ENCODE measurements at places on chromosomes 3 and 15.
A peak's percentile ranks its signal among the peaks of the same experiment; 100 is the strongest.

DNA sequence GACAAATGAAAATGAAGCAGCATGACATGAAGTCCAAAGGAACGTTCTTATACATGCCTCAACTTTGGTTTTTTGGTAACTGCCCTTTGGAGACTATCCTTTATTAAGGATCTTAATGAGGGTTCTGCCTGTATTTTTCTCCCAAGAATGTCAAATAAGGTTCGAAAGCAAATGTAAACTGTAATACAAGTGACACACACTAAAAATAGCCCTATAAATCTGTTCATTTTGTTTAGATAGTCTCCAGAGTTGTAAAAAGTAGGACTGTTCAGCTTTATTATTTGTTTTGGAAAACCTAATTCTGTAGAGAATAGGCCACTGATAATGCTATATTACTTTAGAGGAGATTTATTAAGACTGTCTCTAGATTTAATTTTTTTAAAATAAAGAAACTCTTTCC is 80.5 kb upstream of the CDIN1 start:
- DNase-seq, result no peak

DNA sequence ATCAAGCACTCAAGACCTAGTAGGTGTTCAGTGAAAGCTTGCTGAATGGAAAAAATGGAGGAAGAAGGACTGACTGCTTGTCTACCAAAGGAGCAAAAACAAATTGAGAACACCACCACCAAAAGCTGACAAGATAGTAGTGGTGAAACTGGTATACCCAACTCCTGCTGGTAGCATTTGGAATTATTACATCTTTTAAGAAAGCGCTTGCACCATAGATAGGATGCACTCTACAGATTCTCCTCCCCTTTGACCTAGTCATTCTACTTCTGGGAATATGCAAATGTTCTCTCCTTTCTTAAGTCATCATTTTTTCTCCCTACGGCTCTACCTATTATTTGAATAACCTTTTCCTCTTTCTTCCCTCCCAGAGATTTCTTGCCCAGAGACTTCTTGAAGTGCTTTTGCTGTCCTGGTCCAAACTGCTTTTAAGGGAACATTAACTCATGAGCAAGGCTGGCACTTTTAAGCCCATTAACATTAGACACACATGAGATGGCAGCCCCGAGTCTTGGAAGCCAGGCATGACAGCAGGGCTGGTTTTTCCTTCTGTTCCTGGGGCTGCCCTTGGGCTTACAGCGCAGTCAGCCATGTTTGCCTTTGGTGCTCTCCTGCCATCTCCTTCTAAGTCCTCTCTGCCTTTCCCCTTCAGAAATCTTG is 75.0 kb upstream of the TLE3 start:
- DNase-seq, result no peak

- DNase-seq, result no peak
Observed at GRCh38 chr3:22729981-22730380, 473.1 kb upstream of the UBE2E2 start.

DNA sequence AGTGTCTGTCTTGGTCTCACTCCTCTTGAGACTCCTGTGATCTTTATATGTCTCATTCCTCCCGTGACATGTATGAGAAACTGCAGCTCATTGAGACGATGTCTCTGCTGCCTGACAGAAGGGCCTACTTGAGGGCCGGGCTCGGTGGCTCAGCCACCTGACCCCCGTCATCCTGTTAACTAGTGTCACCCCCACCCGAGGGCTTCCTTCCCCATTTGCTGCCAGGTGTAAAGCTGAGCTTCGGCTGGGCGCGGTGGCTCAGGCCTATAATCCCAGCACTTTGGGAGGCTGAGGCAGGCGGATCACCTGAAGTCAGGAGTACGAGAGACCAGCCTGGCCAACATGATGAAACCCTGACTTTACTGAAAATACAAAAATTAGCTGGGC is 12.7 kb downstream of the SEMA4B start:
- DNase-seq, result no peak

DNA sequence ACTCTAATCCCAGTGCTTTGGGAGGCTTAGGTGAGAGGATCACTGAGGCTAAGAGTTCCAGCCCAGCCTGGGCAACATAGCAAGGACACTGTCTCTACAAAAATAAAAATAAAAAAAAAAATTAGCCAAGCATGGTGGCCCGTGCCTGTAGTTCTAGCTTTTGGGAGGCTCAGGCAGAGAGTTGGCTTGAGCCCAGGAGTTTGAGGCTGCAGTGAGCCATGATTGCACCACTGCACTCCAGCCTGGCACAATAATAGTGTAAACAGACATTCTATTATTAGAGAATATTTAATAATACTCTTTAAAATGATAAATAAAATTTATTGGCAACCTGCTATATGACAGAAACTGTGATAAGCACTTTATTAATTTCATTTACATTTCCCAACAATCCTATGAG is 908.9 kb downstream of the TUSC7 start:
- DNase-seq, result peak; percentile 18

Data from GM23248 (cell line).